ENCODE measurements at places on chromosomes 7 and 10.

DNA sequence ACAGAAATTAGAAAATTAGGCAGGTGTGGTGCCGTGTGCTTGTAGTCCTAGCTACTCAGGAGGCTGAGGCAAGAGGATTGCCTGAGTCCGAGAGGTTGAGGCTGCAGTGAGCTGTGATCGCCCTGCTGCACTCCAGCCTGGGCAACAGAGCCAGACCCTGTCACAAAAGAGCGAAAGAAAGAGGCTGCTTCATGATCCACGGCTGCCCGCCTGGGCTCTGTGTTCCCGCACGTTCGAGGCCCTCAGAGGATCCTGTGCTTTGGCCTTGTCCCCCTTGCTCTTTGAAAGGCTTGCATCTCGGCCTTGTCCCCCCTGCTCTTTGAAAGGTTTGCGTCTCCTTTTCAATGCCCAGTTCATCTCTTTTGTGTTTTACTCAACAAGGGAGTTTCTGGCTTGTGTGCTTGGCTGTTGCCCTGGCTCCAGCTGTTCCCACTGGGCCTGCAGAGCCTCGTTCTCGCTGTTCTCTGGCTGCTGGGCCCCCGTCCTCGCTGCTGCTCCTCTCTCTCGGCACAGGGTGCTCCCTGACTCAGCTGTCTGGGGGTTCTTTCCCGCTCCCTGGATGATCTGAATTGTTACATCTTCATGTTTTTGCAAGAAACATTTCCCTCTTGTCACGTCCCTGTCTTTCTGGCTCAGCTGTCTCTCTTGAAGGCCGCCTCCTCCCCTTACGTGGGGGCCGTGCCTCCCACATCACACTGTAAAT is 45.1 kb upstream of the INPP5A start:
- no peak for DNase-seq

- DNase-seq: no peak
Measured at GRCh38 chr7:128833148-128833945, 3.1 kb downstream of the FLNC start.

GRCh38 chr7:130142654-130143333 is 62.4 kb downstream of the TMEM209 start:
- no peak for DNase-seq

- DNase-seq: no peak
Measured at GRCh38 chr7:33457039-33457438, 327.7 kb downstream of the BBS9 start.

DNA sequence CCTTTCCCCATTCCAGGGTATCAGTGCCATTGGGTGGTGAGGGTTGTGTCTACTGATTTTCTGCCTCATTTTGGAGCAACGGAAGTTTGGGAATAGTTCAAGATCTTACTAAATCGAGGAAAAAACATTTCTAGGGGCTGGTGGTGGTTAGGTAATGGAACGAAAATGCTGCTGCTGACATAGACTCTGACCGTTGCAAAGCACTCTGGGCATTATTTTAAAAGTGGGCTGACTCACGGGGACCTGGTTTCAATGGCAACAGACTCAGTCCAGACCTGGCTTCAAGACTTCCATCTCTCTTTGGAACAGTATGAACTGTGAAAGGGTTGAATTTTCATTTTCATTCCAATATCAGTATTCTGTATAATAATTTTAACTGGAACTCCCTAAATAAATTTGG is 284.0 kb downstream of the PHTF2 start:
- no peak for DNase-seq

DNA sequence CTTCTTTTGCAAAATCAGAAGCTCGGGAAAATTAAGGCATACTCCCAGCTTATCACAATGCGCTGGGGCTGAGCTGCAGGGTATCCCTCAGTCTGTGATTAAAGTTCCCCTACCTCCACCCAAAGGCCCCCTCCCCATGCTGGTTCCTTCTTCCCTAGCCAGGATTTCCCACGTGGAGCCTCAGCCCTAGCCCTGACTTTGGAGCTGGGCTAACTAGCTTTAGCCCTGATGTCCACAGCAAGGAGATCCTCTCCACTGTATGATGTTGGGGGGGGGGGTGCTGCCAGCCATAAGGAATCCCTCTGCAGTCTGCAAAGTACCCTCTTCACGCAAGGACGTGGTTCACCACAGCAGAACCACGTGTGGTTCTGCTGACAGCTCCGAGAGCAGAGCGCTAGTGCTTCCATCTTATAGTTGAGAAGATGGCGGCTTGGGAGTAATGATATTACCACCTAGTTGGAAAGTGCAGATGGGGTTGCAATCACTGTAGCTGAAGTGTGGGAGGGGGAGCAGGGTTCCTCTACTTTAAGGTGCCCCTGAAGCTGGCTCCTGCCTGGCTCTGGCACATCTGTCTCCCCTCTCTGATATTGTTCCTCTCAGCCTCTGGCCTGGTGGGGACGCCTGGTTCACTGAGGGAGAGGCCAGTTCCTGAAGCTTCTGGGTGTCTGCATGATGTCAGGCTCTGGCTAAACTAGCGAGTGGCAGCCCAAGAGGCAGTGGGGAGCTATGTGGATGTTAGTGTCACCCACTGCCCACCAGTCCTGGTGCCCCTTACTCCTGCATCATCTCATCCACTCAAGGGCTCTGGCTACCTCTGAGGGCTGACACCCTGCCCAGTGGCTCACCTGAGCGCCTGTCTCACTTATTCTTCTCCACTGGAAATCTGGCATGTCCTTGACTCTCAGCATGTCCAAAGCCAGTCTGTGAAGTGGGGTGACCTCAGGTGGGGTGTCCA is 270.7 kb downstream of the RPS24 start:
- DNase-seq: no peak

DNA sequence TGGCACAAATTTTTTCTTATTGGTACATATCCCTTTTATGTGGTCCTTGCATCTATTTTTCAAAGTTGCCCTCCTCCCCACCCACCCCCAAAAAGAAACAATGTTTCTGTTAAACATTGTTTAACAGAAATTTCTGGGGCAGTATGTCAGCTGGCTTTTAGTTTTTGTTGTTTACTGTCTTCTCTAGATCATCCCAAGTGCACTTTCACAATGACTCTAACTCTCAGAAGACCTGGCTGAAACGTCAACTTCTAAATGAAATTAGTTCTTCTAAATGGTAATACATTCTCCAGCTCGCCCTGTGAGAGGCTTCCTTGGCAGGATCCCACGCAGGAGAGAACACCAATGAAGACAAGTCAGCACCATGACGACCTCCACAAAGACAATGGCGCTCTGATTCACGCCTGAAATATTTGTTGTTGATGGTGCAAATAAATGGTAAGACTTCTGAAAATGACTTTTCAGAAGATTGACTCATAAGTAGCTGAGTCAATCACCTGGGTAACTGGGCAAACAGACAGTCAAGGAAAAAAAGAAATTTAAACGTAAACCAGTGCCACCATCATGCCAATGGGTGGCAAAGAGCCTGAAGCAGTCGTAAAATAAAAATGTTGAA is 293.7 kb downstream of the FZD1 start:
- DNase-seq: no peak

GRCh38 chr7:94298943-94299342 is 95.8 kb upstream of the COL1A2 start:
- no peak for DNase-seq

DNA sequence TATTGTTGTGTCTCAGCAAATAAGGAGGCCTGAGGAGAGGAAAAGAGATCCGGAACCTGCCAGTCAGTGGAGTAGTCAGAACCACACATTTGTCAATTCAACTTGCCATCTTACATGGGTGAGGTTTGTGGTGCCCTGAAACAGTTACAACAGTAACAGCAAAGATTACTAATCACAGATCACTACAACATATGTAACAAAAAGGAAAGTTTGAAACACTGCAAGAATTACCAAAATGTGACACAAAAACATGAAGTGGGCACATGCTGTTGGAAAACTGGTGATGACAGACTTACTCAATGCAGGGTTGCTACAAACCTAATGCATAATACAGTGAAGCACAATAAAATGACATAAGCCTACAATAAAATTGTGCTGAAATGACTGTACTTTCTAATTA is 89.4 kb downstream of the LRRN3 start:
- no peak for DNase-seq

GRCh38 chr7:152986376-152986775 is 226.8 kb downstream of the ACTR3B start:
- no peak for DNase-seq

- no peak for DNase-seq
Measured at GRCh38 chr10:373526-374309, 238.5 kb downstream of the ZMYND11 start.

GRCh38 chr10:96360766-96361165 is 2.0 kb upstream of the OPALIN start:
- DNase-seq: no peak

- no peak for DNase-seq
Measured at GRCh38 chr10:12690525-12691126, 310.9 kb downstream of the CCDC3 start.

DNA sequence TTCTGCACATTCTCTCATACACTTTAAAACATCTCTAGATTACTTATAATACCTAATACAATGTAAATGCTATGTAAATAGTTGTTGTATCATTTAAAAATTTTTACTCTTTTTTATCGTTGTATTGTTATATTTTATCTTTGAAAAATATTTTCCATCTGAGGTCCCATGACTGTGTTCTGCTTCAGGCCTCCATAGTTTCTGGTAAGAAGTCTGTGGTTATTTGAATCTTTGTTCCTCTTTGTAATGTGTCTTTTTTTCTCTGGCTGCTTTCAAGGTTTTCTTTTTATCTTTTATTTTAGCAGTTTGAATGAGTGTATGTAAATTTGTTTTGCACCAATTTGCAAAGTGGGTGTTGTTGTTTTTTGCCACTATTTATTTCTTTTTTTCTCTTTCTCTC is 263.1 kb downstream of the RPS24 start:
- DNase-seq: no peak

DNA sequence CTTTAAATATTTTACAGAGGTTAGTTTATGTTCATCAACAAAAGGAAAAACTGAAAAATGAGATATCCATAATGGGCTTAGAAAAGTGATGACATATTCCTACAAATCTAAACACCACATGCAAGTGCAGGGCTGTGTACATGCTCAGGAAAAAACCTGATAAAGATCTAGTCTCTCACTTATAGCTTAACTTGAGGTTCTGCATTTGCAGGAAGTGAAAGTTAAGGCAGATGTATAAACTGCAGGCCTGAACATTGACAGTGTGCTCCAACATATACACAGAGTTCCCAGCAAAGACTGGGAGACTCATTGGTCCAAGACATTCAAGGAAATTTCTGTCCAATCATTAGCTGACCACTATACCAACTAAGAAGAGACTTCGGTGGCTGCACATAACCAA is 63.8 kb upstream of the RET start:
- no peak for DNase-seq

- DNase-seq: no peak
Measured at GRCh38 chr7:104584620-104585019, 256.2 kb downstream of the LHFPL3 start.

GRCh38 chr10:130744631-130745030 is 566.9 kb downstream of the TCERG1L start:
- DNase-seq: no peak

- no peak for DNase-seq
Measured at GRCh38 chr7:33790746-33791145, 114.6 kb upstream of the BMPER start.

GRCh38 chr7:98315318-98315993 is 34.0 kb downstream of the BRI3 start:
- DNase-seq: no peak

- DNase-seq: no peak
Measured at GRCh38 chr7:44063894-44064651, 1.3 kb downstream of the PGAM2 start.

DNA sequence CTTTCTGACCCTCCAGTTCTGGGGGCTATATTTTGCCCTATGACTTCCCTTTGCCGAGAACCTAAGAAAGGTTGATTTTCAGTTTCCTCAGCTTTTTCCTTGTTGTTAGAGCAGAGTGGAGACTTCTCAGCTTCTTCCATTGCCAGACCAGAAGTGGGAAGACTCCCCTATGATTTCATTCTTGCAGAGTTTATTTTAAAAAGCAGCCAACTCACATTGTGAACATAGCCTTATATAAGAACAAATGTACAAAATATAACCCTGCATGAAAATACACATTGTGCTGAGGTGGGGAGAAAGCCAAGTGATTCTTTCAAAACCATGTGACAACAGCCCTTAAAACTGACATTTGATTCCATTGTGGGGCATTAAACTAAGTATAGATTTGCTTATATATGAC is 33.8 kb upstream of the FZD8 start:
- DNase-seq: no peak

DNA sequence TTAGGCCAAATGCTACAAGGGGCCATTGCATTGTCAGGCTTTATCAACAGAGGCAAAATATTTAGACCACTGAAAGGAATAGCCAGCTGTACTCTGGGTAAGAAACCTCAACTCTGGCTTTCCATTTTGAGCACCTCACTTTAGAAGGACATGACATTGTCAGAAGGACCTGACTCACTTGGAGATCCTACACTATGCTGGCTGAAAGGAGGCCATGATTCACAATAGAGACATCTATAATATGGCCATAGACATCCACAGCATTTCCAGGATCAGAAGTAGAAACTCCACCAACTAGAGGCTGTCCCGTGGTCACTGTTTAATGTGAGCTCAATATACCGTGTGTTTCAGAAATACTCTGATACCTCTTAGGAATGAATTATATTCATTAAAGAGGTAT is 140.9 kb downstream of the BTAF1 start:
- no peak for DNase-seq

- DNase-seq: no peak
Measured at GRCh38 chr7:103466814-103467213, 20.8 kb upstream of the SLC26A5 start.

GRCh38 chr7:73769481-73770001 is 529 bp downstream of the CLDN3 start:
- DNase-seq: no peak

- DNase-seq: no peak
Measured at GRCh38 chr10:48447356-48448215, 141.1 kb downstream of the MAPK8 start.

- no peak for DNase-seq
Measured at GRCh38 chr7:138958391-138958956, 22.7 kb downstream of the KIAA1549 start.

DNA sequence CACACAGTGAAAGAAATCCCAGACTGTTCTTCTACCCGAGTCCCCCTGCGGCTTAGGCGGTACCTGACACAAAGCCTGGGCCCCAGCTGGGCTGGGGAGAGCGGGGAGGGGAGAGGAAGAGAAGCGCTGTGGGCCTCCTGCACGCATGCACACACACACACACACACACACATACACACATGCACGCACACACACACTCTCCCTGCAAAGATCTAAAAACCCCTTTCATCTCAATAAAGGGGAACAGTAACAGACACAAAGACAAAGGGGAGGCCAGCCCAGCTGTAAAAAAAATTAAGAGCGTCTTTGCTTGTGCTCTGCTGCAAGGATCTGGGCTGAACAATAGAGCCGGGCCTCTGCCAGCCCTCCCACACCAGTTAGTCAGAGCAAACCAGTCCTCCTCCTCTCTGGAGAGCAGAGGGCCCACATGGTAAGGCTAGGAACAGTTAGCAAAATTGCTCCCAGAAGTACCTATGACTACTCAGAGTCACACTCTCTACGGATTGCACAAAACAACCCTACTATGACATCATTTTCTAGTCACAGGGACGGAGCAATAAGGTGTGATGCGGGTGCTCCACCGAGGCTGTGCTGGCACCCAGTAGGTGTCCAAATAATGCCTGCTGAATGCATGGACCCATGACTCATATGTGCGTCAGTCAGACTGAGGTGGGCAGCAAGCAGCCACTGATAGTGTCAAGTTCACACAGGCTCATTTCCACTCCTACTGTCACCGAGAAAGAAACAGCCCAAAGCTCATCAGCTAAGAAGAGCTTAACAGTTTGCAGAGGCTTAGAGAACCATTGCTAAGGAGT is 9.2 kb downstream of the ITPRIP start:
- peak; percentile 77 for DNase-seq
